Dorsolateral prefrontal cortex (tissue), 122 donors: ENCODE measurements at places on chromosomes 16 and 17.

DNA sequence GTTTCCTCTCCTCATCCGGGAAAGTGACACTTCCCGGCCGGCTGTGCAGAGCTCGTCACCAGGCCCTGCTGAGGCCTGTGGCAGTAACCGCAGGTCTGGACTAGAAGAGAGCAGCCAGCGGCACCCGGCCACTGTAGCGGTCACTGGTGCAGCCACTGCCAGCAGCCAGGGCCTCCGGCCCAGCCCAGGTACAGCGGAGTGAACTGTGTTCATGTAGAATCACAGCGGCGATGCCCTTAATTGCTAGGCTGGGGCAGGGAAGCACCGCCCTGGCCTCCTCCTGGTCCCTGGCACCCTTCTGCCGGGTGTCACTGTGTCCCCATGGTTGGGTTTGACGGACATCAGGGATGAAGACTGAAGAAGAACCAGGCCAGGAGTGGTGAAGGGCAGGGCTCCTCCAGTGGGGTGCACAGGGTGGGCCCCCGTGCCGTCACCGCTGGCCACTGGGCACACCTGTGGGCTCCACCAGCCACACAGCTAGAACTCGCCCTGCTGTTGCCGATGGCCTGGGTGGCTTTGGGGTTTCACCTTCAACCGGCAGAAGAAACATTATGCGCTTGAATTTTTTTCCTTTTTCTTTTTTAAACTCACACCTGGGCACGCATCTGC, 165.2 kb upstream of the CHMP6 start:
- DNase-seq = no peak

GRCh38 chr17:35051579-35052240, 11.8 kb downstream of the RFFL start:
- no peak for DNase-seq

GRCh38 chr17:43549496-43549895, 3.4 kb upstream of the ETV4 start:
- DNase-seq = no peak

DNA sequence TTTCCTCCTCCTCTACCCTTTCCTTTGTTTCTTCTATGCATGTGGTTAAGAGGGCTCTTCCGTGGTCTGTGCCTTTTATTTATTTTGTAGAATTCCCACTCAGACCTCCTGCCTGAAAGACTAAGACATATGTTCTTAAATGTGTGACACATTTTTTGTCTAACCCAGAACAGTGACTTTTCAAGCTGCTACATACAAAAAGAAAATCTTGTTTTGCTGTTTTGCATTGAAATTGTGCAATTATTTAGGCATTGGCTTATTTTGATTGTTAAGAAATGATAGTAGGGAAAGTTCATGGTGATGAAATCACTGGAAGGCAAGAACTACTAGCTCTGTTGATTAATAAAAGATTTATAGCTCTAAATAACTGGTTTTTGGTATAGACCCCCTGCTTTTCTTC, 76.8 kb downstream of the TUBD1 start:
- no peak for DNase-seq

- DNase-seq = no peak
Measured at GRCh38 chr17:50080827-50081226, 14.3 kb upstream of the PDK2 start.

DNA sequence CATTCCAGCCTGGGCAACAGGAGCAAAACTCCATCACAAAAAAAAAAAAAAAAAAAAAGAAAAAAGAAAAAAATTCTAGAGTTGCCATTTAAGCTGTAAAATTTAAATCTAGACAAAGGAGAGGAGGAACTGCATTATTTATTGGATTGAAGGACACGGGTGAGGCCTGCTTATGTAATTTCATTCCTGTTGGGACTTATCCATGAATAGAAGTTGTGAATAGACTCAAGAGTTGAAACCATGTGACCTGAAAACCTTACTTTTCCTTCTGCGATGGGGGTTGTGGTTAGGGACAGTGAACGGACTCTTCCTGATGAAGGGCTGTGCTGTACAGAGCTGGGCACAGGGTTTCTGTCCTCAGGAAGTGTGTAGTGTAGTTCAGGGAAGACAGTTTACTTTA, 22.5 kb downstream of the BANP start:
- no peak for DNase-seq

DNA sequence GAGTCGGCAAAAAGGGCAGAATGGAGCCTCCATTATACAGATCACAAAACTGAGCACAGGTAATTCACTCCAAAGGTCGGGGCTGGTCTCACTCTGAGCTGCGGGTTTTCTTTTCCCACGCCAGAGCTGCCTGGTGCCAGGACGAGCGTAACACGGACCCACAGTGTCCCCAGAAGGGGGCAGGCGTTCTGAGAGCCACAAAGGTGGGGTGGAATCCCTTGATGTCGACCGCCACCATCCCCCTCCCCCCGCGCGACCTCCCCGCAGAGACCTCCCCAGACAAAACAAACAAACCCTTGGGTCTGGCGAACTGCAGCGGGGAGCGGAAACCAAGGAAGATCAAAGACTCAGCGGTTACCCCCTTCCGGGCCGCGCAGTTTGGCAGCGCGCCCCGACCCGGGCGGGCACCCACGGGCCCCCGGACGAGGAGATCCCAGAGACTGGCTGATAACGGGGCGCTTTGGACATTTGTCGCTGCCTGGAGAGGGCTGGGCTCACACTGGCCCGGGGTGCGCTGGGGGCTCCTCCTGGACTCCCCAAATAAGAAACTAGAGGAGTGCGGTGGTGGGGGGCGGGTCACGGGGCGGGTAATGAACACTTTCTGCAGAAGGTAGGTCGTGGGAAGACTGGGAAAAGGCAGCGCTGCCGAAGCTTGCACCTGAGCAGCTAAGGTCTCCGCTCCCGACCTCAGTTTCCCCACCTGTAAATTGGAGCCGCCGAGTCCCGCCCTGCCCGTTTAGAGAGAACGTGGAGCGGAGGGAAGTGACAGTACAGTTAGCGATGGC, 664 bp upstream of the NKD1 start:
- DNase-seq = no peak

DNA sequence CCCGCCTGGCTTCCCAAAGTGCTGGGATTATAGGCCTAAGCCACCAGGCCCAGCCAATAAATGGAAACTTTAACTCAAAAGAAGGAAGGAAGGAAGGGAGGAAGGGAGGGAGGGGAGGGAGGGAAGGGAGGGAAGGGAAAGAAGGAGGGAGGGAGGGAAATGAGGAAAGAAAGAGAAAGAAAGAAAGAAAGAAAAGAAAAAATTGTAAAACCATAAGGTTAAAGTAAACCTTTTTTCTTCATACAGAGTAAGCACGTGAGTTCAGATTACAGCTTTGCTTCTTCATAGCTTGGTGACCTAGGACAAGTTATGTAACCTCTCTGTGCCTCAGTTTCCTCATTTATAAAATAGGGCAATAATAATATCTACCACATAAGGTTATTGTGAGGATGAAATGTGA, 26.0 kb downstream of the LRRC37B start:
- no peak for DNase-seq

- no peak for DNase-seq
Measured at GRCh38 chr16:20859699-20860098, 40.5 kb downstream of the DCUN1D3 start.

DNA sequence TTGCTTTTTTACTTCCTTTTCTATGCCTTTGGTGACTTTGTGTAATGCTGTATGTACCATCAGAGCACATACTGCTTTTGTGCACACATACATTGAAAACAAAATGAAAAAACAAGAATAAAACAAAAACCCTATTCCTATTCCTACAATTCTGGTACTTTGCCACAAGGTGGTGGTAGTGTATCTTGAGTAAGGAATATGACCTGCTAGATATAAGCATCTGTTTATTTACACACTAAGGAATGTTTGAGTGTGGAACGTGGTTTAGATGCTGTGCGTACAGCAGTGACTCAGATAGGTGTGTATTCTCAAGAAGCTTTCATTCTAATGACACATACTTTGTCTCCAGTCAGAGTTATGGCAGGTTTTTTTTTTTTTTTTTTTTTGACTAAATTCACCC, 606.2 kb downstream of the WWOX start:
- DNase-seq = no peak

GRCh38 chr16:80687606-80688005, 116.8 kb downstream of the CDYL2 start:
- no peak for DNase-seq

DNA sequence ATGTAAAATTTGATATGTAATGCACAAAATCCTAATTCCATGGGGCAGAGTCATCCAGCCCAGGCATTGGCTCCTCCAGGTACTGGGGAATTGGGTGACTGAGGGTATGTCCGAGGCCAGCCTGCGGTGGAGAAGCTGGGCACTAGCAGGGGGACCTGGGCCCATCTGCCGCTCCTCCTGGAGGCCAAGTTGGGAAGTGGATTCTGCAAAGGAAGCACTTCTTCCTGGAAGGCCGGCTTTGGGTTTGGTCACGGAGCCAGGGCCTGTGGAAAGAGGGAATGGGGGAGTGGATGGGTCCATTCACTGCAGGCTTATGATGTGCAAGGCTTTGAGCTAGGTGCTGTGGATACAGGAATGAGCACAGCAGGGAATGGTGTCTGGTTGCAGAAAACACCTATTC, 85.8 kb downstream of the GNAO1 start:
- peak; percentile 40 for DNase-seq

DNA sequence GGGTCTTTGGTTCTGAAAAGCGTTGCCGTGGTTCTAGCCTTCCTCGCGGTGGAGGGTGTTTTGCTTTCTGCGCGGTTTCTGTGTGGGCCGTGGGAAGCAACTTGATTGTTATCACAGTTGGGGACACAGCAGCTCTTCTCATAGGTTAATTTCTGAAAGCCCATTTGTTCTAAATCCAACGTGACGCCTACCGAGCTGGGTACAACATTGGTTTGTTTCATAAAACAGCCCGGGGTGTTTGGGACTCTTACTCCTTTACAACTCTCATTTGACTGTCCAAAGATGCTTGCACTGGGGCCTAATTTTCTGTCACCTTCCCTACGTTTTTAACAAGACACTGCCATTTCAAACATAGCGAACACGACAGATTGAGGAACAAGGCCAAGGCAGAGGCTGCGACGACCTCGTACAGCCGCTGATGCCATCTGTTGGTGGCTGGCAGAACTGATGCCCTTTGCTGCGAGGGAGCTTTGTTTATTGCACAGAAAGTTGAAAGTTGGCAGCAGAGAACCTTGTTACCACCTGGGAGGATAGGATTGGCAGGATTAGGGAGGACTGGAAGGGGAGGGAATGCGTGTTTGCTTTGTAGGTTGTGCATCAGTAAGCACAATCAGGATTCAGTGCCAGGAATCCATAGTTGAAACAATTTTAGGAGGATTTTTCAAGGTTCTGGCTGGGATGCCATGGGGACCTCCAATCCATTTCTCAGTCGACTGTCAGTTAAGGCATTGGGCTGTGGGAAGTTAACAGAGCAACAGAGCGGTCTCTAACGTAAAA, 98.3 kb downstream of the PITPNC1 start:
- peak; percentile 77 for DNase-seq

- DNase-seq = no peak
Measured at GRCh38 chr16:12354296-12354833, 377.8 kb downstream of the SNX29 start.

DNA sequence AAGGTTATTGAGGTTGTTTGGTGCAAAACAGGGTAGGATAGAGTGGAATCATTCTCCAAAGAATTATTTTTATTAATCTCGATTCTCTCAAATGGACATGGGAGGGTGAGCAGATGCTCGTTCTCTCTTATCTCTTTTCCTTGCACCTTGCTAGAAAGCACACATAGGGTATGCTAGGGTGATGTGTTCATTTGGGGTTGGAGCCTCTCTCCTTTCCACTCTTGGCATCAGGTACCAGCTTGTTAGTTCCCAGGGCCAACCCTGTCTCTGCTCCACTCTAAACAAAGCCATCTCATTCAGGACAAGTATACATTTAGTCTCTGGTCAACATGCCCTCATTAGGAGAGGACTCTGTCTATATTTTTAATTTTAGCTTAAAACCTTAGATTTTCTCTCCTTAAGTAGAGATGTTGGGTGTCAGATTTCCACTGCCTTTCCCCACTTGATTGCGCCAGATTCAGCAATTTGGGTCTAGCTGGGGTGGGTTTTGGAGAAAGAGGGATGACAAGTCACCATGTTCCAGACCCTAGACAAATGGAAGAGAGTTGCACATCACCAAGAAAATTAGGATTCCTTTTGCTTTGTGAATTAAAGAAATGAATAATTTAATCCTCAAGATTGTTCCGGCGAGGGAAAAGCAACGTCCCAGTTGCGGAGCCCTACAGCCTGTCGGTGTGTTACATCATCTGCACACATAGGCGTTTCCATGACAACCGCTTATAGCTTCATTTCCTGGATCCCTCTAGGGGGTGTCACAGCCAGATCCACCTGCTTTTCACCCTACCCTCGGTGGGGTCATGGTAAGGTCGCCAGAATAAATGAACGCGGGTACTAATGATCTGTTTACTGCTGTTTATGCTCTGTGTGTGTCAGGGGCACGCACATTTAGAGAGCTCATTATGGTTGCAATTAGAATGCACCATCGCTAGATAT, 41.6 kb downstream of the SNX11 start:
- no peak for DNase-seq

GRCh38 chr17:28327709-28328108, 7.6 kb downstream of the IFT20 start:
- no peak for DNase-seq

DNA sequence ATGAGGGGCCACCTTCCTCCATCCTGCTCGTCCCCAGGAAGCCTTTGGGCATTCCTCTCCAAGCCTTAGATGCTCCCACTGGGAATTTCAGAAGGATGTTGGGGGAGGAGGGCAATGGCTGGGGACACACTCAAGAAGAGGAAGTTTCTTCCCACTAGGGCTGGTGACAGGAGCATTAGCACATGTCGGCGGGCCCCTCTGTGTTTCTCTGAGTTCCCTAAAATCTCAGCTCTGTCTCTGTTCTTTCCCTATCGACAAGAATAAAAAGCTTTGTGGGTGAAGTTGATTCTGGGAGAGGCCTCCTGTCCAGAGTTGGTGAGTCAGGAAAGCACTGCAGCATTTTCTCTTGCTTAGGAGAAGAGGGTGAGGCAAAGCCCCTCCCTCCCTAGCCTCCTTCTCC, 19.7 kb upstream of the C17orf107 start:
- no peak for DNase-seq

DNA sequence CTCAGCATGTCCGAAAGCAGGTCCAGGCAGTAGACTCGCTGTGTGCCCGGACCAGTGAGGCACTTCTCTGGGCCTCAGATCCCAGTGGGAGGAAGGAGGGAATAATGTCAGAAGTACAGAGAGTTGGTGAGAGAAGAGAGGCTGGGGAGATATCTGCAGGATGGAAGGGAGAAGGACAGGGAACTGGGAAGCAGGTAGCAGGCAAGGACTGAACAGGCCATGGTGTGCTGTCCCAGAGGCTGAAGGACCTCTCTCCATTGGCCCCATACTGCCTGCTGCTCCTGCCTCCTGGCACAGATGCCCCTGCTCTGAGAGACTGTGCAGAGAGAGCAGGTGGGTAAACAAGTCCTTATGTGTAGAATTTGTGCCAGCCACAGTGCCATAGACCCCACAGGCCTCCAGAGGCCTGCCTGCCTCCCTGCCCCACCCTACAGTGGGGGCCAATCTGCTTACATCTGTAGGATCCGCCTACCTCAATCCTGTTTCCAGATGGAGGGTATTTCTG, 34.2 kb upstream of the CRHR1 start:
- no peak for DNase-seq

DNA sequence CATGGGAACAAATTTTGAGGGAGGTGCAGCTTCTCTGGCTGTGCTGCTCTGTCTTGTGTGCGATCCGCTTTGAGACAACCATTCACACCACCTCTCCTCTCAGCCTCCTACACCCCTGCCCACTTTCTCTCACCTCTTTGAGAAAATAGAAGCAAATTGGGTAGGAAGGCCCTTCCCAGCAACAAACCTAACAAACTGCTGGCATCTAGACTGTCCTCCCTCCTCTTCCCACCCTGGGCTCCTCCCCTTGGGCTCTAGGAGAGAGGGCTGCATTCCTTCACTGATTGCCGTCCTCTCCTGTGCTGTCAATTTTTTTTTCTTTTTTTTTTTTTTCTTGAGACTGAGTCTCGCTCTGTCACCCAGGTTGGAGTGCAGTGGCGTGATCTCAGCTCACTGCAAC, 13.5 kb downstream of the CDIPT start:
- DNase-seq = no peak
